Naive B cell (primary cell): ENCODE measurements at places on chromosomes 5 and 9. TPM values are rescaled to one million over a fixed set of nuclear protein-coding genes. Genes with fewer than 3 reads are reported as not detected.
A peak's percentile ranks its signal among the peaks of the same experiment; 100 is the strongest.

AFAP1L1 gene
- not detected for polyA plus RNA-seq

SPINK13 gene
- polyA plus RNA-seq: not detected

CACNA1B gene
- not detected for polyA plus RNA-seq

ENG gene
- polyA plus RNA-seq: 6.4 TPM

GRCh38 chr5:31427013-31427723 is 104.7 kb downstream of the DROSHA start:
- H3K27me3 ChIP-seq: no peaks in the 10 kb centered on the region
- H3K4me3 ChIP-seq: no peak overlapping the region
- no peak for DNase-seq
- no peaks in the 10 kb centered on the region for H3K4me1 ChIP-seq

DNA sequence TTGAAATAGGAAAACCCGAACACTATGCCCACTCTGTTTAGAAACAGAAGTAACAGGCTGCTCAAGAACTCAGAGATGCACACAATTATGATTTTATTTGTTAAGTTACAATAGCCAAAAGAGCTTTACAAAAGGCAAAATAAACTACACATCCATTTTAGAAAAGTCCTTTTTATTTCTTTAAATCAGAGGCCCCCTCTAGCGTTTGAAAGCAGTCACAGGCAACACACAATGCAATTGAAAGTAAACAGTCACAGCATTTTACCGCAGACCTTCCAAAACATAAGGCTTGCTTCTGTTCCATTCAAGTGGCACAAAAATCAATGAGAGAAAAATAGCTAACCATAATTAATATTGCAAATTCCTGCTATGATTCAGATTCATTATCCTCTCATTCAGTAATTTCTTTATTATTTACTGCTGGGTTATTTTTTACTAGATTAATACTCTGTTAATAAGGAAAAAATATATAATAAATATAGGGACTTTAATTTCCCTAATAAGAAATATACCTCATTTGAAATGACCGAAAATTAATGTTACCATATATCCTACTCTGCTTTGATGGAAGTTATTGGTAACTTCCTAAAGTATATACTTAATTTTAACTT is 78.3 kb downstream of the CEP120 start:
- no peak overlapping the region for H3K4me3 ChIP-seq
- peaks cover 9% of the 10 kb centered on the region for H3K4me1 ChIP-seq
- peak overlapping the region; percentile 40 for H3K27ac ChIP-seq

GRCh38 chr5:14932902-14933469 is 61.4 kb upstream of the ANKH start:
- peaks cover 6% of the 10 kb centered on the region for H3K27me3 ChIP-seq
- no peak overlapping the region for H3K27ac ChIP-seq
- H3K4me3 ChIP-seq: no peak overlapping the region
- no peak for DNase-seq
- peaks cover 4% of the 10 kb centered on the region for H3K4me1 ChIP-seq
- H3K36me3 ChIP-seq: no peaks in the 10 kb centered on the region

- H3K4me1 ChIP-seq: no peaks in the 10 kb centered on the region
- H3K27me3 ChIP-seq: no peaks in the 10 kb centered on the region
- no peaks in the 10 kb centered on the region for H3K36me3 ChIP-seq
- H3K4me3 ChIP-seq: no peak overlapping the region
- no peak for DNase-seq
Measured at GRCh38 chr5:83406906-83407305, 64.6 kb upstream of the VCAN start.

DNA sequence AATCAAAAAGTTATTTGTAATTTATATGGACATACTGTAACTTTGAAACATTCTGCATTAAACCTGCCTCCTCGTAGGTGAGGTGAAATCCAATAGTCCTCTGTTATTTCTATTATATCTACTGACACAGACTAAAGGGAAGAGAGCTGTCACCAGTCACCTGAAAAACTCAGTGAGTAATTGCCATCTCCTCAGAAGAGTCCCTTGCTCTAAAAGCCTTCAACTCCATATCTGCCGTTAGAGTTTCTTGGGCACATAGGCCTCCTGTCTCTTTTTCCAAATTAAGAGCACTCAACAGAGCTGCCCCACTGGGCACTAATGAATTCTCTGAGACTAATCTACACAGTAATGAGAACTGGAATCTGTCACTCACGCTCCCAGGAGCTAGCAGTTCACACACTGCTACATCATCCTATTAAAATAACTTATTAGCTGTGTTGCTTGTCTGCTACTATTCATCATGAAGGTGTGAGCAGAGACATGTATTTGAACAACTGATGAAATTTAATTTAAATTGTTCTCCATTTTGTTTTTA is 67.3 kb upstream of the VCAN start:
- no peak for DNase-seq
- H3K27ac ChIP-seq: no peak overlapping the region
- no peaks in the 10 kb centered on the region for H3K27me3 ChIP-seq

DNA sequence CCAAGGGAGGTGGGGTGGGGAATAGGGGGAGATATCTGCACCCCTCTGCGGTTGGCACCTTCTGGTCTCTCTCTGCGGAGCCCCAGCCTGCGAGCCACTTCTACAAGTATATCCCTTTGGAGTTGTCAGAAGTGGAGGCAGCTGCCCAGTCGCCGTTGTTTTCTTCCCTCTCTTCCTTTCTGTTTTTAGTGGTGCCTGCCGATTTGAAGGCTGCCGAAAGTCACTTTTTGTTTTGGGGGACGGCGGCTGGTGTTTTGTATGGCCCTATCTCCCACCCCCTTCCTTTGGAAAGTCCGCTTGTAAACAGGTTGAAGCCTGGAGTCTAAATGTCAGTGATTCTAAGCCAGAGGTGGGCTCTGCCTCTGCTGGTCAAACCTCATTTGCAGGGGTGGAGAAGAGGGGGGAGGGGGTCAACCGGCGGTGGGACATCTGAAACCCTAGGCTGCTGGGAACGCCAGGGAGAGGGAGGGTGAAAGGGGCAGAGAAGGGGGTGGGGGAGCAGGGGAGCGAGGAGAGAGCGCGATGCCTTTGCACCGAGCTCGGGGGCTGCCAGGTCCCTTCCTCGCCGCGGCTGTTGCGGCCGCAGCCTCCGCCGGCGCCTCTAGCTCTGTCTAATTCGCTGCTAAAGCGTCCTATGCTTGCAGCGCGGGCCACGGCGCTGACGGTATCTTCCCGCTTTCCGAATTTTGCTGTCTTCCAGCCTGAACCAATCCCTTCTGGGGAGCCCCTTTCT is at the start of gene FGF10:
Gene FGF10, minus strand, starts transcription at position 331 of the 733 bp plus-strand sequence. CDS start 738 bp downstream, outside the sequence.
- DNase-seq: no peak
- H3K4me3 ChIP-seq: no peak within 1 kb of the TSS
- peaks cover 10% of the 10 kb centered on the region for H3K36me3 ChIP-seq
- H3K4me1 ChIP-seq: peaks cover 4% of the 10 kb centered on the region
- no peak within 1 kb of the TSS for H3K27ac ChIP-seq

DNA sequence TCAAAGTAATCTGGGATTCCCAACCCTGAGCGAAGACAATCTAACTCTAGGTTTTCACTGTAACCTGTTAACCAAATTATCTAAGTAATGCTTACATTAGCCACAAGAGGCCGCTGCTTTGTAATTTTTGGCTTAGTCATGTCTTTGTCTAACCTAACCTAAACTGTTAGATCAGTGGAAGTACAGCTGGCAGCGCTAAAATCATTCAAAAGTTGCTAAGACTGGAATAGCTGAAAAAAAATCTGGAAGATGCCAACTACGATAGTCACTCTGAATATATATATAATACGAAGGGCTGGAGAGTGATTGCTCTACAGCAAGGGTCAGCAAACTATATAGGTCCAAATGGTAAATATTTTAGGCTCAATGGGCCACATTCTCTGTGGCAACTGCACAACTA is 60.2 kb downstream of the FBXO38 start:
- no peak overlapping the region for H3K4me3 ChIP-seq
- H3K27ac ChIP-seq: no peak overlapping the region
- H3K27me3 ChIP-seq: no peaks in the 10 kb centered on the region

GRCh38 chr5:79727451-79728355 is 38.1 kb downstream of the CMYA5 start:
- DNase-seq: no peak
- H3K4me1 ChIP-seq: no peaks in the 10 kb centered on the region
- H3K27me3 ChIP-seq: peaks cover 42% of the 10 kb centered on the region
- no peak overlapping the region for H3K4me3 ChIP-seq

GRCh38 chr5:119339965-119340364 is 15.9 kb upstream of the TNFAIP8 start:
- peak overlapping the region; percentile 97 for H3K27ac ChIP-seq
- no peaks in the 10 kb centered on the region for H3K36me3 ChIP-seq
- peaks cover 92% of the 10 kb centered on the region for H3K4me1 ChIP-seq
- peak overlapping the region; percentile 66 for H3K4me3 ChIP-seq
- H3K27me3 ChIP-seq: no peaks in the 10 kb centered on the region

DNA sequence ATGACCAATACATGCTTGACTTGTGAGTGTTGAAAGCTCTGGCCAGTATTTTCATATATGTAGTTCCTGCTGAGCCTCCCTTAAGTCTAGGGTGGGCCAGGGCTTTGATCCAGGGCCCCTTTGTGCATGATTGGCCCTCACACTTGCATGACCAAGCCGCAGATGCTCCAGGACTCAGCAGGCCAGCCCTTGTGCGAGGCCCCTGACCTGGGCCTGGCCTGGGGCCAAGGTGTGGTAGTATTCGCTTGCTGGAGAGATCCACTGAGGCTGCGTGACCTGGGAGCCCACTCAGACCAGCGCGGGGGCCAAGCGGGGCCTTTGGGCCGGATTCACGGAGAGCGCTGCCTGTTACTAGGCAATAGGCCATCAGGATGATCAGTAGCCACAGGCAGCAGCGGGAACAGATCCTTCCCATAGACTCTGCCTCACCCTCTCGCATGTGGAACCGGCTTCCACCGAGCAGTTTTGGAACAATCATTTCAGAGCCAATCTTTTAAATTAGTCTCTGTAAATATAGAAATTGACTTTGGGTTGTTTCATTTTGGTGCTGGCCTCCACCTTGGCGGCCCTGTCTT is 79.0 kb upstream of the PTCH1 start:
- H3K27me3 ChIP-seq: peaks cover 12% of the 10 kb centered on the region
- no peak for DNase-seq
- H3K27ac ChIP-seq: no peak overlapping the region
- H3K36me3 ChIP-seq: no peaks in the 10 kb centered on the region
- H3K4me1 ChIP-seq: no peaks in the 10 kb centered on the region

DNA sequence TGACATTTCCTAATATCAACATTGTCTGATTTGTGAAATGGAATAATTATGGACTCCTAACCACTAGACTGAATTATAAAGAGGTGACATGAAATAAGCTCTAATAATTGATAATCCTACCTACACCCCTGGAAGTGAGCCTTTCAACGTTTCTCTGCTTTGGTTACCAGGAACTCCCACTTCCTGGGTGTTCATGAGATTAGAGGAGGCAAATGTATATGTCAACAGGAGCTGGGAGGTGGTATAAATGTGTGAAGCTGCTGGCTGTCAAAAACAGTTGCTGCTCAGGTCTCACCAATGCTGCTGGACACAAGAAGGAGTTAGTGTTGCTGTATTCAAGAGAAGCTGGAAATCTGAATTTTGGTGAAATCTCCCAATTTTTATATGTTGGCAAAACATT is 96.8 kb downstream of the CAMK4 start:
- no peak overlapping the region for H3K27ac ChIP-seq
- H3K4me1 ChIP-seq: no peaks in the 10 kb centered on the region
- no peak overlapping the region for H3K4me3 ChIP-seq
- H3K36me3 ChIP-seq: no peaks in the 10 kb centered on the region
